Right renal cortex interstitium (tissue), 3 donors: ENCODE measurements at places on chromosomes 3 and 15.

- no peak for DNase-seq
Observed at GRCh38 chr15:28984421-28985315, 98.9 kb downstream of the APBA2 start.

DNA sequence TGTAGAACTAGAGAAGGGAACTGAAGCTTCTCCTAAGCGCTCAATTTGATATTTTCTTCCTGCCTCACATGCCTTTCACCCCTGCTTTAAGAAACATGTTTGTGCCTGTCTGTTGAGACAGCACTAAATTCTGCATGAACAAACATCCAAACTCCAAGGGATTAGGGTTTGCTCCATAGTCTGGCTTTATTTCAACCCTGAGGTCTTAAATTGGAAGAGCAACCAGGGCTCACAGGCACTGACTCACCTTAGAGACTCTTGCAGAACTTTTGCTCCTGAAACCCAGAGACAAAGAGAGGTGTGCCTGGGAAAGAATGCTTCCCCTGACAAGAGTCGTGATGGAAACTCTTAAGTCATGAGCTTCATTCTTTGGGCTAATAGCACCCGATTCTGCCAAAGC is 393.9 kb upstream of the MCTP2 start:
- no peak for DNase-seq

DNA sequence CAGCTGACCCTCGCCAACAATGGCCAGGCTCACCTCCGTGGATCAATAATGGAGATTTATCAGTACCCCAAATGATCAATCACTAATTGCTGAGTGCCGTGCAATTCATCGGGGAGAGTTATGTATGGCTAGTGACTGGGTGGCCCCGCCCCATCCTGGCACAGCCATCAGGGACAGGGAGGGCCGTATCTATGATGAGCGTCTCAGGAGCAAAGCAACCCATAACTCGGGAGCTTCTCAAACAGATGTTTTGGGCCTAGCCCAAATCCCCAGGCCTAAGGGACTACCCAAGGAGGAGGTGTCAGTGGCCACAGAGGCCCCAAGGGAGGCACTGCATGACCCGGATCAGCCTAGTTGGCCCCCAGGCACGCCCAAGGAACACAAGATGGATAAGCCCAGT is 180.0 kb upstream of the LINGO1 start:
- DNase-seq: no peak

DNA sequence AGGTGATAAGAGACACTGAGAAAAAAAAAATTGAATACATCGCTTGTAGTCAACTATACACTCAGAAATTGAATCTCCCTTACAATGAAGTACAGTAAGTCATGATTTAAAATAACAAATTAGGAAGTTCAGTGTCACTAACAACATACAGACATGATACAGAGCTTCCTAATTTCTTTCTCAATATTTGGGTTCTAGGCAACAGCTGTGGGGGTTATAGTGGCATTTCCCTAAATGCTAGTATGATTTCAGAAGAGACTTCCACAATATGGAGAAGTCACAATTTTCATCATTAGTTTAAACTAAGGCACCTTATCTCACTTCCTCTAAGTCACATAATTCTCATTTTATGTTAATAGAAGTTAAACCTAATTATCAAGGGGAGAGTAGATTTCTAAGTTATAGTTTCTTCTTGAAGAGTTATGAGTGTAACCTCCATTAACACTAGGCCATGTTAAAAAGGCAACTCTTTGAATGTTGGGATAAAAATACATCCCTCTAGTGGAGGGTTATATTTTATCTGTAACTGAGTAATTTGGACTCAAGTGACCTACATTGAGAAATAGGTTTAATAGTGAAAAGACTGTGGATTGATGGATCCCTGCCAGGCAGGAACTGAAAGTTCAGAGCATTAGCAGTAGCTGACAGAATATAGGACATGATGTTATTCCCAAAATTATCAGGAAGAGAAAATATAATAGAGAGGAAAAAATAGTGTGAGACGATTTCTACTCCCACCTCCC is 286.0 kb upstream of the SUCLG2 start:
- DNase-seq: no peak

- no peak for DNase-seq
Observed at GRCh38 chr3:60045686-60046085, 995.9 kb upstream of the CFAP20DC start.

DNA sequence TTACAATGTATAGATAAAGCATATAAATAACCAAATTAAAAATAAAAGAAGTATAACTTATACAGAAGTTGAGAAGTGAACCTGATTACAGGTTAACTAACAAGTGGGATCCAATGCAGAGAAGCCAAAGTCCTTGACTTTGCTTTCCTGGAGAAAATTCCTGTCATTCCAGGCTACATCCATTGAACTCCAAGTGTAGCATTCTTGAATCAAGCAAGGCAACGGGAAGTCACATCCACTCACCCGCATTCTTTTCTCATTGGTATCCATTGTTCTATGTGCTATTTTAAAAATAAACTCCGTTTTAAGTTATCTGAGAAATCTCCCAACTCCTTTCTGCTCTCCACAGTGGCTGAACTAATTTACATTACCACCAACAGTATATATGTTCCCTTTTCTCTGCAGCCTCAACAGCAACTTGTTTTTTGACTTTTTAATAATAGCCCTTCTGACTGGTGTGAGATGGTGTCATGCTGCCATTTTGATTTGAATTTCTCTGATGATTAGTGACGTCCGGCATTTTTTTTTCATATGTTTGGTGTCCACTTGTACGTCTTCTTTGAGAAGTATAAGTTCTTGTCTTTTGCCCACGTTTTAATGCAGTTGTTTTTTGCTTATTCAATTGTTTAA is 534.3 kb downstream of the ROBO1 start:
- no peak for DNase-seq

DNA sequence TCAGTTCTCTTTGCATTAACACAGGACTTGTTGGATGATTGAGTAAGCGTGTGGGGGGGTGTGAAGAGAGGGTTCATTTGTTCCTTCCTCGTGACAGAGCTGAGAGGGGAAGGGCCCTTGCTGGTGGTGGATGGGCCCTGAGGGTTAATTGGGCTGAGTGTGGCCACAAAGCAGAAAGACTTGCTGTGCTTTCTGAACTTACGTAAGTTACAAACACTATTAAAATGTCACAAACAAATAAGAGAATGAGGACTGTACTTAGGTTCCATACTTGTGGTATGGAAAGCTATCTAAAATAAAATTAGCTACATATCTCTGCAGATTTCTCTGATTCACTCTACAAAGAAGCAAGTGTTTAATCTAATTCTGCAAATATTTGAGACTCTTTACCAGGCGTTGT is 231.3 kb downstream of the LPP start:
- no peak for DNase-seq

- no peak for DNase-seq
Observed at GRCh38 chr3:11093823-11094340, 60.4 kb upstream of the HRH1 start.

DNA sequence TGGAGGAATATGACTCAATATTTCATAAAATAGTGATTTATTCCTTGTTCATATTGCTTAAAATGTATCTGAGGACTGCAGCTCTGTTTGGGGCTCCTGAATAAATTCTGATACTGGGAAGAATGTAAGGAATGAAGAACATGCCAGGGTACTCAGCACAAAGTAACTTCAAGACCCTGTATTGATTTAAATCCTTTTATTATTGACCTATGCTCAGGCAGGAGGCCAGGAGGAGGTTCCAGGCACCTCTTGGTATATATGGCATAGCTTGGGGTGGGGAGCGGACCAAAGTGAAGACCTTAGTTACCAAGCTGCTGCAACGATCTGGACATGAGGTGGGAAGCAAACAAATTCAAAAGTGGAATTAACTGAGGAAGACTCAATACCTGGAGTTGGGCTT is 142.8 kb upstream of the PEX5L start:
- no peak for DNase-seq

GRCh38 chr3:108387063-108387462 is 90.7 kb downstream of the HHLA2 start:
- no peak for DNase-seq

- DNase-seq: no peak
Observed at GRCh38 chr15:65081758-65082157, 5.2 kb downstream of the KBTBD13 start.

DNA sequence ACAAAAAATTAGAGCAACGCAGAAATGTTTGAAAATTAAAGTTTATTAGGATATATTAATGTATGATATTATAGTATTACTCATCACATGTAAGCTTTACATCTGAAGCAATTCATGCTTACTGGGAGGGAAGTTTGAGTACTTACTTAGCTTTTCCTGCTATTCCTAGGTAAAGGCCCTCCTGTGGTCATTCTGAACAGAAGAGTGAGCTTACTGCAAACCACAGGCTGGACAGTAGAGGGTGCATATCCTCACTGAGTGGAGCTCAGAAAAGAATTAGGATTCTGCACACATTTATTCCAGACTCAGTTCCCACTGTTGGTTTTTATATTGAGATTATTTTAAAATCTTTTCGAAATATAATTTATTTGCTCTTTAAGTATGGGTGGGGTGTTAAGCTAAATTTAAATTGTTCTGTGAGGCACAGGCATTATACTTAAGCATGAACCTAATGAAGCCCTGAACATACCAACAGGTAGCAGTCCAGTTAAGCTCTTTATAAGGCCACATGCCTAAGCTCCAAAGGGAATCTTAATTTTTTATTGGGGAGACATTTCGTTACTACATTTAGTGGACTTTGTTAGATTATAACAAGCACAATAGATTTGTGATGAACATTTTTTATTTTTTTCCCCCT is 10.2 kb downstream of the MRPS22 start:
- no peak for DNase-seq
